CD4-positive, CD25-positive, alpha-beta regulatory T cell (primary cell): ENCODE measurements at places on chromosomes 16 and 17. TPM values are rescaled to one million over a fixed set of nuclear protein-coding genes. Genes with fewer than 3 reads are reported as not detected.
A peak's percentile ranks its signal among the peaks of the same experiment; 100 is the strongest.

The AGRP gene
- total RNA-seq, result not detected

DNA sequence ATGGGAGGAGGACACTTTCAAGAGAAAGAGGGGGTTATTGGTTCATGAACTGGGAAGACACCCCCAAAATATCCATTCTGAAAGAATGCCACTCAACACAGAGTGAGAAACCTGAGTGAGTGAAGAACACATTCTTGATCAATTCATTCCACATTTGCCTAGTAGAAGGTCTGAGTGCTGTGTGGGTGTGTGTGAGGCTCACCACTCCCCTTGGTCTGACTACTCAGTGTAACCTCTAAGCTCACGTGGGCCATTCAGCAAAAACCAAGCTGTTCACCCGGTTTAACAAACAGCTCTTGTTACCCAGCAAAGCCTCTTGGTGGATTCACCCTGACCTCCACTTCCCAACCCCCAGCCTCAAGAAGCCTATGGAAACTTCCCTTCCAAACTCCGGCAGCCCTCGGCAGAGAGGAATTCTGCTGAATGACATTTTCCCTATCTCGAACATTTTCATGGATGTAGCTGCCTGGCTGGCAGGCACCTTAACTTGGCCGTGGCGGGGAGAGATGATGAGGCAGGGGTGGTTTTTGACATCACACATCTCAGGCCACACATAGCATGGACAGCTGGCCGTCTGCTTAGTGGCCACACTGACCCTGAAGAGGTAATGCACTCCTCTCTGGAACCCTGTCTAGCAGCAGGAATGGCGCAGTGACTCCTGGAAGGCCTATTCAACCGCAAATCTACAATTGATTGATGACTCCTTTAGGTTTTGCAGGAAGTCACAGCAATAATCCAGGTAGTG is 11.6 kb downstream of the ST6GALNAC1 start:
- peak; percentile 35 for DNase-seq
- H3K4me3 ChIP-seq, result no peak overlapping the region
- H3K27ac ChIP-seq, result no peak overlapping the region

The C17orf50 gene
- not detected for total RNA-seq

DNA sequence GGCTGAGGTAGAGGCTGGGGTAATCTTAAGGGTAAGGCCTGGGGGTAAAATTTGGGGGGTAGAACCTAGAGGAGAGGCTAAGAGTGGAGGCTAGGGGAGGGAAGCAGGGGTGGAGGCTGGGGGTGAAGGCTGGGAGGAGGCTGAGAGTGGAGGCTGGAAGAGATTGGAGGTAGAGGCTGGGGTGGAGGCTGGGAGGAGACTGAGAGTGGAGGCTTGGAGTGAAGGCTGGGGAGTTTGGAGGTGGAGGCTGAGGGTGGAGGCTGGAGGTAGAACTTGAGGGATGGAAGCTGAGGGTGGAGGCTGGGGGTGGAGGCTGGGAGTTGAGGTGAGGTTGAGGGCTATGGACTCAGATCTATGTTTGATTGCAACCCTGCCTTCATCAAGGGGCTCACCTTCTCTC is 333.6 kb downstream of the C16orf95 start:
- no peaks in the 10 kb centered on the region for H3K36me3 ChIP-seq
- H3K4me1 ChIP-seq, result no peaks in the 10 kb centered on the region
- H3K4me3 ChIP-seq, result no peak overlapping the region
- DNase-seq, result no peak
- no peak overlapping the region for H3K27ac ChIP-seq
- H3K27me3 ChIP-seq, result no peaks in the 10 kb centered on the region
